ENCODE measurements at places on chromosomes 4 and X. TPM values are rescaled to one million over a fixed set of nuclear protein-coding genes. Genes with fewer than 3 reads are reported as not detected.

DNA sequence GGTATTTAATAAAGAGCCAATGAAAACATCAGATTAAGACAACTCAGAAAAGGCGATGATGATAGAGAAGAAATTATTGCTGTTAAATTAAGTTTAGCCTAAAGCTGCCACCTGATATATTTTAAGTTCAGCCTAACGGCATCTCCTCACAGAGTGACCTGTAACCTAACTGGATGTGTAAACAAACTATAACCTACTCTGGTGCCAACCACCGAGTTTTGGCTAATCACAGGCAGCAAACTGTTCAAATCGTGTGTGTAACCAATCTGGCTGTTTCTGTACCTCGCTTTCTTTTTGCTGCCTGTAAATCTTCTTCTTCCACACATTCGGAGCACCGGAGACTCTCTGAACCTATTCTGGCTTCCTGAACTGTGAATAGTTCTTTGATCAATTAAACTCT lies 37.8 kb upstream of the MED14 start:
- H3K36me3 ChIP-seq, result no peaks in the 10 kb centered on the region
- no peaks in the 10 kb centered on the region for H3K27me3 ChIP-seq
- no peak for DNase-seq
- H3K4me3 ChIP-seq, result no peak overlapping the region
- no peaks in the 10 kb centered on the region for H3K4me1 ChIP-seq
- H3K27ac ChIP-seq, result no peak overlapping the region

DNA sequence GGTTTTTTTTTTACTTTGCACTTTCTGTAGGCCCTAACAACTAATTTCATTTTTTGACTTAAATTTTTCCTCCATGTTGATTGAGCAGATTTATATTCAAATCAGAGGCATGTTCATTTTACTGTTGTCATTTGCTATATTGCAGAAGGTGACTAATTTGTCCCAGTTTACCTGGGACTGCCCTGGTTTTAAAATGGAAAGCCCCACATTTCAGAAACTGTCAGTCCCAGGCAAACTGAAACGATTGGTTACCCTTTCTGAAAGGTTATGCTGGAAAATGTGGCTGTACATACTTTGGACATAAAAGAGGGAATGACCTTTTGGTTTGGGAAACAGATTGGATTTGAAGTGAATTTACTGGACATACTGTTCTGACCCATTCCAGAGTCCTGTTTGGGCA lies 160.0 kb downstream of the SPCS3 start:
- H3K4me1 ChIP-seq, result no peaks in the 10 kb centered on the region
- no peaks in the 10 kb centered on the region for H3K36me3 ChIP-seq
- H3K4me3 ChIP-seq, result no peak overlapping the region
- H3K27ac ChIP-seq, result no peak overlapping the region

DNA sequence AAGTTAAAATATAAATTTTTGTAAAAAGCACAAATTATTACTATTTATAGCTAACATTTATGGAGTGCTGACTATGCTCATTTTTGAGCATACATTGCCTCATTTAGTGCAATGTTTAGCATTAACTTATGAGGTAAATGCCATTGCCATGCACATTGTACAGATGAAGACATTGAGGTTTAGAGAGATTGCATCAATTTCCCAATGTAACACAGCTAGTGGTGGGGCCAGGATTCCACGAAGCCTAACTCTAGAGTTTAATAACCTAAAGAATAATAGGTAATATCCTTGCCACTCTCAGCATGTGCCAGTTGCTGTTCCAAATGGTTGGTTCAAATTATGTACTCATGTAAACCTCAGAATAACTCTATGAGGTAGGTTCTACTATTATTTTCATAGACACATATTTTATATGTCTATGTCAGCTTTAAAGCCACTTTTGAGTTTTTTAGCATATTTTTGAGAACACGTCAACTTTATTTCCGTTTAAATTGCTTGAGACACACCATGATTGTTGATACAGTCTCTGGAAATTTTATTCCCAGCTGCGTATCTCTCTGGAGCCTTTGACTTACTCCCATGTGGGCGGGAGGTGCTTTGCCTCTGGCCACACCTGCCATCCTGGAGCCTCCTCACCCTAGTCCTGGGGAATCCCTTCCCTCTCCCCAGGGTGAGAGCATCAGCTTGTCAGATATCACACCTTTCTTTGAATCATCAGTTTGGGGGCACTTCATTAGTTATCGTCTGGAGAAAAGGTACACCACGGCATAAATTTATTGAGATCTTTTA lies 10.8 kb upstream of the ADH1A start:
- peak; percentile 32 for DNase-seq
- peak overlapping the region; percentile 100 for H3K27ac ChIP-seq
- H3K27me3 ChIP-seq, result no peaks in the 10 kb centered on the region
- H3K36me3 ChIP-seq, result no peaks in the 10 kb centered on the region

The SPANXN3 gene
- total RNA-seq, result not detected
